ENCODE measurements at places on chromosomes 6 and 20.
A peak's percentile ranks its signal among the peaks of the same experiment; 100 is the strongest.

DNA sequence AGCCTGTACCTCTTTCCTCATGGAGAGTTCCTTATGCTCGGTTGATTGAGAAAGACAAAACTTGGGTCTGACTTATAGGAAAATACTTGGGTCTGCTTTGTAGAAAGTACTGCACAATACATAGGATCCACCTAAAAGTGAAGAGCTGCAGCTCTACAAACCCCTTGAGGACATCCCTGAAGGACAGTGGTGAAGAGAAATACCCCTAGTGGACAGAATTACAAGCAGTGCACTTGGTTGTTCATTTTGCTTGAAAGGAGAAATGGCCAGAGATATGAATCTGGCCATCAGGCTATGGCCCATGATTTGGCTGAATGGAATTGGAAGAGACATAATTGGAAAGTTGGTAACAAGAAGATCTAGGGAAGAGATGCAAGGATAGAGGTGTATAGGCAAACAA, 8.3 kb downstream of the CD24 start:
- DNase-seq = no peak

- DNase-seq = no peak
These were observed 229.2 kb downstream of the PHF3 start for GRCh38 chr6:63864671-63865318.

GRCh38 chr20:32437391-32438074, 79.4 kb downstream of the ASXL1 start:
- DNase-seq = no peak

DNA sequence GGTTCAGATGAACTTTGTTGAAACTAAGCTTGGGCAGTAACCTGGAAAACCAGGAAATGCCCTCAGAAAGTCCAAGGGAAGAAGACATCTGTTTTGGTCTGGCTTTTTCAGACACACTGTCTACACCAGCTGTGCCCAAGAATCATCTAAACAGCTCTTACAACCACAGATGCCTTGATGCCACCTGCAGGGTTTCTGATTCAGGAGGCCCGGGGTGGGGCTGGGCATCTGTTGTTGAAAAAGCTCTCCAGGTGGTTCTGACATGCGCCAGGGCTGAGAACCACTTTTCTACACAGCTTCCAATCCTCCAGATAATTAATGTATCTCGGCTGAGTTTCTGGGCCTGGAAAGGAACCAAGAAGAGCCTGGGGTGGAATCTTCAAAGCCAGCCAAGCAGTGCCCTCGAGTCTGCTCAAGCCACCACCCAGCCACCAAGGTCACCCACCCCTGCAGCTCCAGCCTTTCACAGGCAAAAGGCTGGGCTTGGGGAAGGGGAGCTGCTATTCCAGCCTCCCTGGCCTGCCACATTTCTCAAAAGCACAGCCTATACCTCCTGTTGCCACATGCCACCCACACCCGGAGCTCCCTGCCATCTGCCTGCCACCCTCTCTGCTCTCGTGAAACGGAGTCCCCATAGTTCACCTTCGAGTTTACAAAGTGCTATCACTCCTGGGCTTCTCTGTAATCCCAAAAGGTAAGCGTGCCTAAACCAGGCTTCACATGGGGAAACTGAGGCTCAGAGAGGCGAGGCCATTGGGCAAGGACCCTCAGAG, 9.4 kb downstream of the MDGA1 start:
- no peak for DNase-seq

GRCh38 chr6:151911401-151911800, 103.9 kb downstream of the ESR1 start:
- DNase-seq = no peak

DNA sequence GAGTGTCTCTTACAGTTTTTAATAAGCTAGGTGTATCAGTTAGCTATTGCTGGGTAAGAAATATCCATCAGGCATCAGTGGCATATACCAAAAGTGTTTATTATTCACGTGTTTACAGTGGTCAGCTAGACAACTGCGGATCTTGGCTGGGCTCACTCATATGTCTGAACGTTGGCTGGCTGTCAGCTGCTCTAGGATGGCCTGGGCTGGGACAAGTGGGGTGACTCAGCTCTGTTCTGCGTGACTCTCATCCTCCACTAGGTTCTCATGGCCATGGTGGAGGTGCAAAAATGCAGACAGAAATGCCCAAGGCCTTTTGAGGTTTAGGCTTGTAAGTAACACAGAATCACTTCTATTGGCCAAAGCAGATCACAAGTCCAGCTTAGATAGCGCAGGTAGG, 22.0 kb downstream of the ZNF341 start:
- no peak for DNase-seq

DNA sequence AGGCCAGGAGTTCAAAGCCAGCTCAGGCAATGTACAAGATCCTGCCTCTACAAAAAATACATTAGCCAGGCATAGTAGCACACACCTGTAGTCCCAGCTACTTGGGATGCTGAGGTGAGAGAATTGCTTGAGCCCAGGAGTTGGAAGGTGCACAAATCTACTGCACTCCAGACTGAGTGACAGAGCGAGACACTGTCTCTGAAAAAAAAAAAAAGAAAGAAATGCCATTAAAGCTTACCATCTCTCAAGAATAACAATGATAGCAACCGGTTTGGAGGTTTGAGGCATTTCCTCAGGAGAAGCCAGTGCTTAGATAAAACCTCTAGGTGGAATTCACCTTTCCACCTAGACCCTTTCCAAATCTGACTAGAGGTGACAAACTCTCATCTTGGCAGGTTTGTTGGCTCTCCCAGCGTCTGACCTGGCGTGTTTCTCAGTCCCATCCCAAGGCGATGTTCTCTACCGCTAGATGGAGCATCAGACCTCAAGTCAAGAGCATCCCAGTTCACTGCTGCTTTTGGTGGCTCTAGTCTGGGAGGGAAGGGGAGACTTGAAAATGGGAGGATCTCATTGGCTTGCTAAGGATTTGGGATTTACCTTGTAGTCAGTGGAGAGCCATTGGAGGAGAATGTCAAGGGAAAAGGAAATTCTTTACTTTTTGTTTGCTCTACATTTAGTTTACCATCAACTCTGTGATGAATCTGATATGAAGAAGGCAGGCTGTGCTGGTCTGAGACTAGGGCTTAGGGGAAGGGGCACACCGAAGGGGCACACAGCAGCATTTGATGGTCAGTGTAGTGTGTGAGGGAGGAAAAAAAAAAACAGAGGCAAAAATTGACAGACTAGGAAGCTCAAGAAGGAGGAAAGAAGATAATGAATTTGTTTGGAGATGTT, 67.9 kb downstream of the NCOA7 start:
- no peak for DNase-seq

DNA sequence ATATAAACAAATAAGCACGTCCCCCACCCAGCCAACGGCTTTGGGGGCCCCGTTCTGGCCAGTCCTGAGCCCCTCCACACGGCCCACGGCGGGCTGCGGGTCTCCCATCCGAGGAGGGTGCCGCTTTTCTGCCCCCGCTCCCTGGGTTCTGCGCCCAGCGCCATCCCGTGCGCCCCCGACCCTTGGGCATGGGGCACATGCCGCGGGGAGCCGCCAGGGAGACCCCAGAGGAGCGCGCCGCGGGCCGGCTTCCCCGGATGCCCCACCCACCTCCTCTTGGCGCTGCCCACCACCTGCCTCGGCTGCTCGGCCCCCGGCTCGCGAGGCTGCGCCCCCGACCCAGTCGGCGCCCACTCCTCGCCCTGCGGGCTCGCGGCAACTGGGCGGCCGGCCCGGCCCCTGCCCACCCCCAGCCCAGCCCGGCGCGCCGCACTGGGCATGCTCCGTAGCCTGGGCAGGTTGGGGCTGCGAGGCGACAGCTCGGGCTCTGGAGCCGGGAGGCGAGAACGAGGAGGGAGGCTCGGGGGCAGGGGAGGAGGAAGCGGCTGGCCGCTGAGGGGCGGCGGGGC, 570 bp upstream of the PLCB4 start:
- DNase-seq = no peak

DNA sequence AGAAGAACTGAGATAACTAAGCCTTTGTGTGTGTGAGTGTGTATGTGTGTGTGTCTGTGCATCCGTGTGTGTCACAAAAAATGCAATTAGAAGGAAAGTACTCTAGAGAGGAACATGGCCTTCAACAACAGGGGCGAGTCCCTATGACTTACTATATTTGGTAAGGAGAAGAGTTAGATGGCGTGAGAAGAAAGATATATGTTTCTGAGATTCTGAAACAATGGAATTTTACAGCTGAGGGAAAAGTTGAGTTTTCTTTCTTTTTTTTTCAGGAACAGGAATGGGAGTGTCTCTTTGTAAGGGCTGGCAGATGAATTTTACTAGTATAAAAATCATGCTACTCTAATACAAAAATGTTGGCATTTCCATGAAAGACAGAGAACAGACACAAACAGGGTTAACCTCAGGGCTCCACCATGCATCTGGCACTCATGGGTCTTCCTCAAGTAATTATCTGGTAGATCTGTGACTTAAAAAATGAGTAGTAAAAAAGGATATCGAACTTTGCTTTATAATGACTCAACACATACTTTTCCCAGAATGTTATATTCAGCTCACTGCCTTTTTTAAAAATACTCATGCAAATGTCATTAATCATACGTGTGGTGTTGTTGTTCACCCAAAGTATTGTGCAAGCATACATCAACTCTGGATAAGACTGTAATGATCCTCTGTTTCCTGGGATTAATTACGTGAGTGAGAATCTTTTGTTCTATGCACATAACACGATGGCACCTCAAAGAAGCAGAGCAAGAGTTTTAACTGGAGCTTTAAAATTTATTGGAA, 12.8 kb upstream of the SASH1 start:
- DNase-seq = no peak

- DNase-seq = no peak
These were observed 33.4 kb upstream of the SLC22A1 start for GRCh38 chr6:160088069-160088783.

DNA sequence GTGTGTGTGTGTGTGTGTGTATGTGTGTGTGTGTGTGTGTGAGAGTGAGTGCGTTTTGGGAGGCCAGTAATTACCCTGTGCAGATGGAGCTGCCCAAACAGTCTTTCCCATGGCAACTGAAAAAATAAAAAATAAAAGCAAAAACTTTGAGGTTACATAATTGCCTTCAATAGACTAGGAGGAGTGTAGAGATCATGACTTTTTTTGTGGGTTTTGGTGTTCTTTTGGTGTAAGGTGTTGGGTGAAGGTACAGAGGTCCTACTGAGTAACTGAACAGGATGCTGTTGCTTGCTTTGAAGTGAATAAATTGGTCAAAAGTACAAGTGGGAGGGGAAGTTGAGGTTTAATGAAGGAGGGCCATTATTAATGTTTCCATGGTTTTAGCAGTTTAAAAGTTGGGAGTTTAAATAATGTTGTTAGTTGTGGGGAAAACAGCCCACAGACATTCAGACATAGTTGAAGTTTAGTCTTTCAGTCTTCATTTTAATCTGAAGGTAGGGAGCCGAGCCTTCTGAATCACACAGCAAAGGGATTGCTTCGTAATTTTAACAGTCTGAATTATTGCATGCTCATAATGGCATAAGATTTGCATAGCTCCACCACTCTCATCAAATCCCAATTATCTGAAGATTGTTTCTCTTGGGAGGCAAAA, 251.4 kb downstream of the PRL start:
- no peak for DNase-seq

- DNase-seq = no peak
These were observed 84.3 kb upstream of the TAB2 start for GRCh38 chr6:149233056-149233715.

DNA sequence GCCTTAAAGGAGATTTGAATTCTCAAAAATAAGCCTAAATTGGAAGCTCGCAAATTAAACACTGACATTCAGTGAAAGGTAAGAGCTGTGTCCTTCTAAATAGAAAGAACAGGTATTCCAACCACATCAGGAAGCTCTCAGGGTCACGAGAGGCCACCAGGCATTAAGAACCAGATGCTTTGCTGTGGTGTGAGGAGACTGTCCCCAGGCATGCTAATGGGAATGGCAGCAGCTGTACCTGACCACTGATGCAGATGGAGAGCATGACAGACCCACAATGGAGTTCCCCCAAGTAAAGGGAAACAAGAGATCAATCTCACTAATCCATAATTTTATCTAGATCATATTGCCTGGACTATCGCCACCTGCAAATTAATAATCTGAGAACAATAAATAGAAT, 658.9 kb upstream of the NOX3 start:
- no peak for DNase-seq

DNA sequence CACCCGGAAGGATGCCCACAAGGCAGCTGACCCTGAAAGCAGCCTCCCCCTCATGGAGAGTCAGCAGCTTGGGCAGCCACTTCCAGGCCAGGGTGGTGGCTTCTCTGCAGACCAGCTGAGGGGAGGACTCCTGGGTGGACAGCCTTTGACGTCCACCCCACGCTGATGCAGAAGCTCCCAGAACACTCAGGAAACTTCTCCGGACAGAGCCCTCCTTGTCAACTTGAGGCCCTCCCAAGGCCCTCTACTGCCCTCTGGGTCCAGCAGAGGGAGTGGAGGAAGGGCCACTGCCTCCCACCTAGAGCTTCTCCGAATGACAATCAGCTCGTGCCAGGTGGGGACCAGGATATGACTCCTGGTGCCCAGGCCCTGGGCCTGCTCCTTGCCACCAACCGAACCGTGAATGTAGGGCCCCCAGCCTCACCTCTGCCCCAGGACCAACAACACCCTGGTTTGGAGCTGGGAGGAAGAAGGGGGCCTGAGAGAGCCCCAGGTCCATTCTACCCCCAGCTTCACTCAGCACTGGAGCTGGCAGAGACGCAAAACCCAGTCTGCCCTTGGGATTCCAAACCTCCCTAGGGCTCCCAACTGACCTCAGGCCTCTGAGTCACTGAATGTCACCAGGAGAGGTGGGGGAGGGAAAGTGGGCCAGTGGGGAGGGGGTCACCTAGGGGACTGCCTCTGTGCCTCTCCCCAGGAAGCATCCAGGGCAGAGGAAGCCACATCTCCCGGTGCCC, 10.9 kb upstream of the SLC22A7 start:
- no peak for DNase-seq

DNA sequence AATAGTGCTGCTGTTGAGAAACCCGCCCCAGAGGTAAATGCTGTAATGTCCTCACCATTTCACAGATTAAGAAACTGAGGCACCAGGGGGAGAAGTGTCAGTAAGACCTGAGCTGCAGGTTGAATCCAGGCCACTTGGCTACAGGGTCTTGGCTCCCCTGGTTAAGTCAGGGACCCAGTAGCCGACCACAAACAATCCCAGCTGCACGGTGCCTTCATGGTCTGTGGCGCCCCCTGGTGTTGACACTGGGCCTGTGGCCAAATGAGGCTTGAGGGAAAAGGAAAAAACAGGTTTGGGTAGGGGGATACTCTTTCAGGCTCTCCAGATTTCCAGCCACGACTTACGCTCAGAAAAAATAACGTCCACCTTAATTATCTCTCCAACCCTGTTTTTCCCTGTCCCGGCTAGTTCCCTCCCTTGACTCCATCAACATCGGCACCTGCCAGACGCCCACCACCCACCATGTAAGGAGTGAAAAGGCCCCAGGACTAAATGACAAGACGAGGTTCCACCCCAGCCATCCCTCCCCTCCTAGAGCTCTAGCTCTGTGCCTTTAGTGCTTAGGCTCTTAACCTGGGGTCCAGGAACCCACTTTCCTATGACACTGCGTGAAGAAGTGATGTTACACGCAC, 47.7 kb upstream of the POLR1H start:
- DNase-seq = peak; percentile 21
